AG04450 (cell line): ENCODE measurements at places on chromosomes 3 and 15. TPM values are rescaled to one million over a fixed set of nuclear protein-coding genes. Genes with fewer than 3 reads are reported as not detected.

JMJD7 gene
- polyA plus RNA-seq: 5.1 and 6.9 TPM in 2 replicates

DNA sequence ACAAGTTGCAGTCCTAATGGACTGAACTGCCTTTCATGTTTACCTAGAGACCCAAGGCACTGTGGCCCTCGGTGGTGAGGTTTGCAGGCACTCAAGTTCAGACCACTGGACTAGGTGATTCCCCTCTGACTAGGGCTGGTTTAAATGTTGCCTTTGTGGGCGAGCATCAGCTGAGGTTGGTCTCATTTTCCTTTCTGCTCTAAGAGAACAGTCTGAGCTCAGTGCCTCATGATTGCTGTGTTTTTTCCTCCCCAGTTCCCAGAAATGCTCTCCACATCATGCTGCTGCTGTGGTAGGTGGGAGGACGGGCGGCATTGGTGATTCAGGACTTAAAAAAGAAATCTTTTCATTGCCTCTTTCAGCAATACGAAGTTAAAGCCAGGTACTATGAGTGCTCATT is 237.2 kb downstream of the MBNL1 start:
- DNase-seq: no peak

- DNase-seq: no peak
These were observed 28.9 kb downstream of the IDH3A start for GRCh38 chr15:78178064-78178463.

CILP gene
- 0.52 and 0.61 TPM in 2 replicates for polyA plus RNA-seq

GOLGA6L10 gene
- polyA plus RNA-seq: 0.99 and 1.3 TPM in 2 replicates

- no peak for DNase-seq
These were observed 605 bp downstream of the DCUN1D1 start for GRCh38 chr3:182979674-182980191.

GRCh38 chr3:186694288-186695032 is 22.7 kb upstream of the KNG1 start:
- DNase-seq: no peak

DNA sequence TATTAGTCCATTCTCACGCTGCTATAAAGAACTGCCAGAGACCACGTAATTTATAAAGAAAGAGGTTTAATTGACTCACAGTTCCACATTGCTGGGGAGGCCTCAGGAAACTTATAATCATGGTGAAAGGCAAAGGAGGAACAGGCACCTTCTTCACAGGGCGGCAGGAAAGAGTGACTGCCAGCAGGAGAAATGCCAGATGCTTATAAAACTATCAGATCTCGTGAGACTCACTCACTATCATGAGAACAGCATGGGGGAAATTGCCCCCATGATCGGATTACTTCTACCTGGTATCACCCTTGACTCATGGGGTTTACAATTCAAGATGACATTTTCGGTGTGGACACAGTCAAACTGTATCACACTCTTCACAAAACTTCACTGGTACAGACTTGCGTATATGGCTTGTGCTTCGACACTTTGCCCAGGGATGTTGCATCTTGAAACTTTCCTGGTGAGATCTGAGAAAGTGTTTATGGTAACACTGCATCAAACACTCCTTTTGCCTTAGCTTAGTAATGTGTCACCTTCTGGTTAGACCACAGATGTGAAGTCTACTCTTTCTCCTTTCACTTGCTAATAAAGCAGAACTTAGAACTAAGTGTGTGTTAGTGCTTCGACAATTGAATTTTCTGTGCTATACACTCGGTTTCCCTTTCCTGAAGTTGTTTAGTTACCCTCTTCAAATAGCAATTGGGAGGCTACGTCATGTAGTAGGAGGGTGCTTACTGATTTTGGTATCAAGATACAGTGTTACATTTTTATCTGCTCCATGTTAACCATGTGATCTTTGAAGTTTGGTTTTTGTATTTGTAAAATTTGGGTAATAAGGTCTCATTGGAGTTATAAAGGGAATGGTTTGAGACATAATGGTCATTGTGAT is 185.7 kb downstream of the LPP start:
- DNase-seq: no peak

UBA3 gene
- polyA plus RNA-seq: 81.1 and 111 TPM in 2 replicates

FBXL22 gene
- 1.3 TPM in 2 replicates for polyA plus RNA-seq

NPAP1 gene
- not detected in 2 replicates for polyA plus RNA-seq

- DNase-seq: no peak
These were observed 20.0 kb downstream of the GPR15 start for GRCh38 chr3:98551754-98552153.

CAMKV gene
- not detected in 2 replicates for polyA plus RNA-seq

TRIM59 gene
- 10.9 and 15.3 TPM in 2 replicates for polyA plus RNA-seq

DNA sequence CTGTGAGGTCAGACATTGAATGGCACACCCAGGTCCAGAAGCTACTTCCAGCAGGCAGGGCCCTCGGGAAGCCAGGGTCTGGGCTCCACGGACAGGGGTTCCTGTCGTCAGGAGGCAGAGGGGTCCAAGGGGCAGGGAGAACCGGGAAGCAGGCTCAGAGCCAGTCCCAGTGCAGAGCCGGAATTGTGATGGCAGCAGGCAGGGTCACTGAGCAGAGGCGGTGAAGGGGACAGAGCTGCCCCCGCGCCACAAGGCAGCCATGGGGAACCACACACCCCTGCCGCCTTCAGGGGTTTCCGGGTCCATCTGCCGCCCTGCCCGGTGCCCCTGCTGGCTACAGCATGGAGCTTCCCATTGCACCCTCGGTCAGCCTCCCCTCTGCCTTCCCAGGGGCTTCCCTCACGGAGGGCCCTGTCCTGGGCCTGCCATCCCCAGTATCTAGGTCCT is 136.9 kb downstream of the NSMCE3 start:
- no peak for DNase-seq

SNURF gene
- polyA plus RNA-seq: 12.0 and 14.3 TPM in 2 replicates

KIF7 gene
- polyA plus RNA-seq: 4.5 and 4.8 TPM in 2 replicates

UBAP1L gene
- polyA plus RNA-seq: 0.46 and 0.55 TPM in 2 replicates

DNA sequence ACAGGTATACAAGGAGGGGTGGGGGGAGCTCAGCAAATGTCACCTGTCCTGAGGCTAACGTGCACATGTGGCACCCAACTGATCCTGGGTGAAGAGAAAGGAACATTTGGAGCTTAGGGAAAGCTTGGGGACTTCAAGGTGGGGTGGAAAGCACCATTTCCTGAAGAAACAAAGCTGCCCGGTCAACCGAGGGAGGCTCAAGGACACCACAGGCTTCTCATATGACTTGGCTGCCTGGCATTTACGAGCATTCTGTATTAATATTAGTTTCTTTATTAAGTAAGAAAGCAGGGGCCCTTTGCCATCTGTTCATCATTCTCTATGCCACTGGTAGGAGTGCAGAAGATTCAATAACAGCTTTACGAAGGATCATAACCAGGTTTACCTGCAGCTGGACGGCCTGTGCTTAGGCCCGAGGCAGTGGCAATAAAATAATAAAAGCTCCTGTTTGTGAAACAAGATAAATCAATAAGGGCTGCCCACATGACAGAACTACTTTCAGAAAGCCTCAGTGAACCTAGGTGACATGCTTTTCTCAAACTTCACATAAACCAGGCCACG is 54.0 kb downstream of the ETV5 start:
- no peak for DNase-seq

DNA sequence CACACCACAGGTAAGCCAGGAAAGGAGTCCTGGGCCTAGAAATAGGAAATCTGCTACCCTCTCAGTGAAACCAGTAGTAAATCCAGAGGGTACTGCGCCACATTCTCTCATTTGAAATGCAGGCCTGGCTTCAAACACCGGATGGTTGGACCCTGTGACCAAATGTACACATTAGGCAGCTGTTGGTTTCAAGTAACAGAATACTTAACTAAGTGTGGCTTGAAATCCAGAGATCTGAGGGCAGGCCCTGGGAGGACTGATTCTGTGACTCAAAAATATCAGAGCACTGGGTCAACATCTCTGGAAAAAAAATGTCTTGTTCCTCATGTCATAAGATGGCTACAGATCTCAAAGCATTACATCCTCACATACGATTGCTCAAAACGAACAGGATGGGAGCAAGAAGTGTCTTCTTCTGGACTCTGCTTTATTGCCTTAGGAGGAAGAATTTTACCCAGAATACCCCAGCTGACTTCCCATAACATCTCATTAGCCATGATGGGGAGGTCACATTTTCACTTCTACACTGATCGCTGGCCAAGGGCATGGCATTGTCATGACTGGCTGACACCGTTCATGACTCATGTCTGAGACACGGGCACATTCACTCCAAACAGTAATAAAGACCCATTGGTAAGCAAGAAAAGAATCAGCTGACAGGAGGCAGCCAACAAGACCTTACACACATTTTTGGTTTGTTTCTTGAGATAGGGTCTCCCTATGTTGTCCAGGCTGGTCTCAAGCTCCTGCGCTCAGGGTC is 166.0 kb downstream of the ARRDC4 start:
- DNase-seq: no peak

DNA sequence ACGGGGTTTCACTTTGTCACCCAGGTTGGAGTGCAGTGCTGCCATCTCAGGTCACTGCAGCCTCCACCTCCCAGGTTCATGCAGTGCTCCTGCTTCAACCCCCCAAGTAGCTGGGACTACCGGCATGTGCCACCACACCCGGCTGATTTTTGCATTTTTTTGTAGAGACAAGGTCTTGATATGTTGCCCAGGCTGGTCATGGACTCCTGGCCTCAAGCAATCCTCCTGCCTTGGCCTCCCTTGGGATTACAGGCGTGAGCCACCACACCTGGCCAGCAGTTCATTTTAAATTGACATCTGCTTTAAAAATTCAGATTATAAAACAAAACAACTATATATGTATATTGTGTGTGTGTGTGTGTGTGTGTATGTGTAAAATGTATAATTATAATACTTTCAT is 38.3 kb downstream of the CALML4 start:
- DNase-seq: no peak

ADGRG7 gene
- not detected in 2 replicates for polyA plus RNA-seq

- DNase-seq: no peak
These were observed 39.8 kb downstream of the CYP19A1 start for GRCh38 chr15:51298620-51299019.

GRCh38 chr3:189941125-189941524 is 179.6 kb downstream of the P3H2 start:
- no peak for DNase-seq

DNA sequence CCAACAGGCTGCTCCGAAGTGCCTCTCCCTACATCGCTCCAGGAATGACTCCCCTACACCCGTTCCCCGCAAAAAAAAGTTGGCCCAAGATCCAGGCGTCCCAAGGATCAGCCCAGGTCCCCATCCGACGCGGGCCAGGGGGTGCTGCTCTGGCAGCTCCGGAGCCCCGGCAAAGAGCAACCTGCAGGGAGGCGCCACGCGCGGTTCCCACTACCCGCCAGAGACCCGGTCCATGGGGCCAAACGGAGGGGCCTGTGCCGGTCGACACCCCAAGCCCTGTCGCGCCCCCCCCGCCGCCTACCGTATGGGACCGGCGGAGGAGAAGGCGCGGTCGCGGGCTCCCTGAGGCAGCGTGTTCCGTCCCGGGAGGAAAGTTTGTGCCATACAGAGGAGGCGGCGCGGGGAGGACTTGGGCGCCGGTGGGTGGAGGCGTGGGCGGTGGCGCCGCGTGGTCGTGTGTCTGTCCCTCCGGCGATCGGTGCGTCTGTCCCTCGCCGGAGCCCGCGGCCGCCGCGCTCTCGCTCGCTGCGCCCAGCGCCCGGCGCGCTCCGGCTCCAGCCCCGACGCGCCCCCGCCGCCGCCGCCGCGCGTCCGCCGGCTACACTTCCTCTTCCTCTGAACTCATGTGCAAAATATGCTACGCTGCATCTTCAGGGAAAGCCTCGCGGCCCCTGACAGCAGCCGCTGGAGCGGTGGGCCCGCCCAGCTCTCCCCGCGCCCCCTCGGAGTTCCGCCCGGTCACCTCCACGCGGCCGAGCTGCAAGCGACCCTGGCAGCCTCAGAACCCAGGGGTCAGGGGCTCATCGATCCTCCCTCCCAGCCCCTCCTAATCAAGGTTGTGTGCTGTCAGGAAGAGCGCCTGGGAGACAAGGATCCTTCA is at the start of gene RFTN1:
Gene RFTN1, minus strand, starts transcription at position 559 of the 880 bp plus-strand sequence. CDS start 19,830 bp downstream, outside the sequence.
- DNase-seq: peak; percentile 24

- no peak for DNase-seq
These were observed 257.7 kb upstream of the PROK2 start for GRCh38 chr3:72042397-72043203.

DNA sequence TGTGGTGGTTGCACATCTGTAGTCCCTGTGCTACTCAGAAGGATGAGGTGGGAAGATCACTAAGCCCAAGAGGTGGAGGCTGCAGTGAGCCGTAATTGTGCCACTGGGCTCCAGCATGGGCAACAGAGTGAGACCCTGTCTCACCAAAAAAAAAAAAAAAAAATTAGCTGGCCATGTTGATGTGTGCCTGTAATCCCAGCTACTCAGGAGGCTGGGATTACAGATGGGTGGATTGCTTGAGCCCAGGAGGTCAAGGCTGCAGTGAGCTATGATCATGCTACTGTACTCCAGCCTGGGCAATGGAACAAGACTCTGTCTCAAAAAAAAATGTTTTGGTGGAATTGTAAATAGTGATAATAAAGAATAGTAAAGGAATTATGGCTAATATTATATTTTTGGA is 9.9 kb downstream of the ATRIP start:
- no peak for DNase-seq

DNA sequence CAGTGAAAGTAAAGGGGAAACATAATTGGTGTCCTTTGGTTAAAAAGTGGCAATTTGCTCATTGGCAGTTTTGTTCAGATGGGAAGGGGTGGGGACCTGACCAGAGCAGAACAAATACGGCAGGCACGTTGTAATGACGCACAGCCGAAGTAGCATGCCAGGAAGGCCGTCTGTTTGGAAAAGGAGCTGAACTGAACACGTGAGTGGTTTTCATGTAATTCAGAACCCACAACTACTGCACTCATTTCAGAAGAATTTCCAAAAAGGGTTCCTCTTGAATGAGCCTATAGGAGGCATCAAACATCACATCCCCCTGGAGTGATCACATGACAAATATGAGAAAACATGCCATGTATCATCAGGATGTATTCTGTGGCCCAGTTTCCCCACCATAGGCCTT is 42.9 kb upstream of the LMCD1 start:
- DNase-seq: peak; percentile 73

TMEM207 gene
- not detected in 2 replicates for polyA plus RNA-seq

C2CD4B gene
- polyA plus RNA-seq: not detected in 2 replicates

DNA sequence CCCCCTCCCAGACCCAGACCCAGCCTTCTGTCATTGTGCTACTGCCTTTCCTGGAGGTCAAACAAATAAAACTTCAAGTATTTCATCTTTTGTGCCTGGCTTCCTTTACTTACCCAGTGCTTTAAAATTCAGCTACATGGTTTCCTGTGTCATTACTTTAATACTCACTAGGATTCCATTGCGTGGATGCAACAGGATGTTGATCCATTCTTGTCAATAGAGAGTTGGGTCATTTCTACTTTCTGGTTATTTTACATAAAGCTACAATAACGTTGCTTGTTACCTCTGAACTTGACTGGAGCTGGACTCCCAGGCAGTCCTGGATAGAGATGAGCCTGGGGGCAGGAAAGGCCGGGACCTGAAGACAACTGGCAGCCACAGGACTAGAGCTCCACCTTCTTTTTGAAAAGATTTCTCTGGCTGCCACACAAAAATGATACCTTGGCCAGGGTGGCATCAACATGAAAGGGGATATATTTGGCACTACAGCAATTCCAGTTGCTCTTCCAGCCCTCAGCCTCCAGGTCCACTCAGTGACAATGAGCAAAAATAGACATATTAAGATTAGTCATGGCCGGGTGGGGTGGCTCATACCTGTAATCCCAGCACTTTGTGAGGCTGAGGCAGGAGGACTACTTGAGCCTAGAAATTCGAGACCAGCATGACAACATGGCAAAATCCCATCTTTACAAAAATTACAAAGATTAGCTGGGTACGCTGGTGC is 23.3 kb upstream of the HEG1 start:
- DNase-seq: no peak

GRCh38 chr3:126309165-126309564 is 48.0 kb downstream of the KLF15 start:
- DNase-seq: no peak

ACAP2 gene
- 35.9 and 50.2 TPM in 2 replicates for polyA plus RNA-seq

C3orf85 gene
- not detected in 2 replicates for polyA plus RNA-seq

IL5RA gene
- polyA plus RNA-seq: not detected in 2 replicates

GRCh38 chr3:105223815-105224214 is 142.9 kb upstream of the ALCAM start:
- no peak for DNase-seq
